ENCODE measurements at places on chromosomes 5 and 9. TPM values are rescaled to one million over a fixed set of nuclear protein-coding genes. Genes with fewer than 3 reads are reported as not detected.

WNT8A gene
- not detected for total RNA-seq

ANAPC2 gene
- 72.9 TPM for total RNA-seq

CYLC2 gene
- not detected for total RNA-seq

FABP6 gene
- 7.7 TPM for total RNA-seq

ECSCR gene
- not detected for total RNA-seq

EPB41L4A gene
- 125 TPM for total RNA-seq

GZMA gene
- total RNA-seq, result not detected

ITK gene
- not detected for total RNA-seq

FOXD4 gene
- total RNA-seq, result 0.76 TPM

SPINK7 gene
- total RNA-seq, result not detected

TAS2R1 gene
- total RNA-seq, result not detected

PCA3 gene
- not detected for total RNA-seq

Measured in glutamatergic neuron (in vitro differentiated cells).